ENCODE measurements at places on chromosomes 2 and 18.

GRCh38 chr2:46951290-46952064, 35.9 kb upstream of the MCFD2 start:
- DNase-seq, result no peak

DNA sequence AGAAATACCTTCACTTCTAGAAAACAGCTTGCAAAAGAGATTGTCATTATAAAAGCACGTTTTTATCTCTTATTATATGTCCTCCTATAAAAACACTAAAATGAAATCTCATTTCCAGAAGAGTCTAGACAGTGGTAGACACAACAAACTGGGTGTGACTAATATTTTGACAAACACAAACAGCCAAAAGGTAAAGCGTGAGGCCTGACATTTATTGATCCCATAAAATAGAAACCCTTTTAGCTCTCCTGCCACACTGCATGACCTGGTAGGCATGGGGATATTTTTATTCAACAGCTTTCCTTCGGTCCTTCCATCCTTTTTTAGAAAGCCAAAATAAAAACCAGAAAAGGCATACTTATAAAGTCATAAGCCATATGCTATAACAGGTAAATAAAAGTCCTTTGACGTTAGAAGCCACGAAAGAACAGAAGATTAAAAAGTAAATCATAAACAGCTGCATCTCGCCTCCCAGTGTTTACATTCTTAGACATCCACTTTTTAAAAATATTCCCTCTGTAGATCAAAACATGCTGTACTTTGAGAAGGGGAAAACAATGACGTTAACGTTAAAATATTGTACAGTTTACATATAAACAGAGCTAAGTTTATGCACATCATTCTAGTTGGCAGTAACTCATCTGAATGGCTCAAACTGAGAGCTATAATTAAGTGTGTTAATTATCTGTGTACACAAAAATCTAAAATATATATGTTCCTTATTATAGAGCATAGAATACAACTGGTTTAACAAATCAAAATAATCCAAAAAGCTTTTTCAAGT, 44.6 kb downstream of the IRS1 start:
- DNase-seq, result no peak

GRCh38 chr2:185201063-185201462, 537.5 kb upstream of the FSIP2 start:
- no peak for DNase-seq

GRCh38 chr2:120738786-120739437, 3.2 kb downstream of the GLI2 start:
- DNase-seq, result no peak

DNA sequence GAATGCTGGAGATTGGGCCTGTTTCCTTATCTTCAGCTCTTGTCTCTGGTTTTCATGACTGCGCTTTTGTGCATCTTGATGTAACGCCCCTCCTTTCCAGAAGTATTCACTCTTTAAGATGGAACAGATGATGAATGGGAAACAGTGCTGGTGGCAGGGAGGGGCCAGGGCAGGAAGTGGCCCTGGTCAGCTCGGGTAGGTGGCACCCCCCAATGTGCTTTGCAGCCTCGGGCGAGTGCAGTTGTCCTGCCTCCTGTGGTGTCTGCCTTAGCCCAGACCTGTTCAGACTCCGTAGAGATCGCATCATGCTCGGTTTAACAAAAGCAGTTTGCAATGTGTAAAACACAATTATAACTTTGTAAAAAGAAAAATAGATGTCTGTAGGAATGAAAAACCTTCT, 17.0 kb upstream of the MGAT4A start:
- no peak for DNase-seq

DNA sequence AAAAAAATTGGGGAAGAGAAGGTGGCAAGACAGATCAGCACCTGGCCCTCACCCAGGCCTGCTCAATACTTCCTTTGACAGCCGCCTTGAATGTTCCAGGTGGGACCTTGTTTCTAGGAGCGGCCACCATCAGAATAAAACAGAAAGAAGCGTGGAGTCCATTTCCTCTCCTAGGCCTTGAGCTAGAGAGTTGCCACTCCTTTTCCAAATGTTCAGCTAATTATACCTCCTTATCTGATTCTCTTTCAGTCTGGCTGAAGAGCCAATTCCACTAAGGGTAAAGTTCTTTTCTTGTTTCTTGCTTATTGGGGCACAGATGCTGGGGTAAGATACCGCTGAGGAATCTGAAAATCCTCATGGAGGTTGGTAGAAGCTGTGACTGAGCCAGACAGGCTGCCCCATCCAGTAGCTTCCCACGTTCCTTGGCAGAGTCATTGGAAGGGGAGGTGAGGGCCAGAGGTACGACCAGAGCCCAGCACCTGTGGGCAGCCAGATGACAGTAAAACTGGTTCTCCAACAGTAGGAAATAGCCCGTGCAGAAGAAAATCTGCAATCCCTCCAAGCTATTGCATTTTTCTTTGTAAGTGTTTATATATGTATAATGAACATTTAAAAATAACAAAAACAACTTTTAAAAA, 51.5 kb downstream of the PLB1 start:
- DNase-seq, result no peak

GRCh38 chr2:75134860-75135259, 64.5 kb downstream of the TACR1 start:
- no peak for DNase-seq

GRCh38 chr2:131125195-131125757, 20.1 kb downstream of the PLEKHB2 start:
- DNase-seq, result no peak

DNA sequence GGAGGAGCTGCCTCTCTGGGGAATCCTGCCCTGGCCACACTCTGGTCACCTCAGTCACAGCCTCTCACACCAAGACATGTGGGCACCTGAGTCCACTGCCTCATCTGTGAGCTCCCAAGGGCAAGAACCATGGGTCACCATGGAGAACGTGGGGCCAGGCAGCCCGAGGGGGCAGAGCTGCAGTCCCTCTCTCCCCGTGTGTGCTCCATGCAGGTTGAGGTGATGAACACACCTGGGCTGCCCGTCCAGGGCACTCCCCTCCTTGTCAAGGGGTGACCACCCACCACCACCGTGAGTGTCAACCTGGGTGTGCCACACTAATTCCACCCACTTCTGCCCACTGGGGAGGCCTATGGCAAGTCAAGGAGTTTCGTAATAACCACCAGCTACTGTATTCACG, 159.6 kb upstream of the RAB6C start:
- DNase-seq, result no peak

DNA sequence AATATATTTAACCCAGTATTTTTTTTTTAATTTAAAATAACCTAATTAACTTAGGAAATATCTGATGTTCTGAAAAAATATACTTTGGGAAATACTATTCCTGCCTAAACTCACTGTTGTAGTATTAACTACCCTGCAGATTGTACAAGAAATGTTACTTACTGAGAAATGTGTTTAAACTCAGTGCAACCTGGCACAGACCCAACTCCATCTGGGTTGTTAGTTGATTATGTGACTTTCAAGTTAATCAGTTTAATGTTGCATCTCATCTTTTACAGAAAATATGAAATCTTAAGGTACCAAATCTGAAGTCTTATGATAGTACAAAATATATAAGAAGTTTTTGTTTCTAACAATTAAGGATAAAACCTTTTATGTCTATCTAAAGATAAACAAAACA, 27.3 kb downstream of the VAPA start:
- DNase-seq, result no peak

DNA sequence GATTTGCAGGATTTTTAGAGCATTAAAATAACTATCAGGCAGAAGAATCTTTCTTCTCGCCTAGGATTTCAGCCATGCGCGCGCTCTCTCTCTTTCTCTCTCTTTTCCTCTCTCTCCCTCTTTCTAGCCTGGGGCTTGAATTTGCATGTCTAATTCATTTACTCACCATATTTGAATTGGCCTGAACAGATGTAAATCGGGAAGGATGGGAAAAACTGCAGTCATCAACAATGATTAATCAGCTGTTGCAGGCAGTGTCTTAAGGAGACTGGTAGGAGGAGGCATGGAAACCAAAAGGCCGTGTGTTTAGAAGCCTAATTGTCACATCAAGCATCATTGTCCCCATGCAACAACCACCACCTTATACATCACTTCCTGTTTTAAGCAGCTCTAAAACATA, 137.0 kb downstream of the MEIS1 start:
- no peak for DNase-seq

DNA sequence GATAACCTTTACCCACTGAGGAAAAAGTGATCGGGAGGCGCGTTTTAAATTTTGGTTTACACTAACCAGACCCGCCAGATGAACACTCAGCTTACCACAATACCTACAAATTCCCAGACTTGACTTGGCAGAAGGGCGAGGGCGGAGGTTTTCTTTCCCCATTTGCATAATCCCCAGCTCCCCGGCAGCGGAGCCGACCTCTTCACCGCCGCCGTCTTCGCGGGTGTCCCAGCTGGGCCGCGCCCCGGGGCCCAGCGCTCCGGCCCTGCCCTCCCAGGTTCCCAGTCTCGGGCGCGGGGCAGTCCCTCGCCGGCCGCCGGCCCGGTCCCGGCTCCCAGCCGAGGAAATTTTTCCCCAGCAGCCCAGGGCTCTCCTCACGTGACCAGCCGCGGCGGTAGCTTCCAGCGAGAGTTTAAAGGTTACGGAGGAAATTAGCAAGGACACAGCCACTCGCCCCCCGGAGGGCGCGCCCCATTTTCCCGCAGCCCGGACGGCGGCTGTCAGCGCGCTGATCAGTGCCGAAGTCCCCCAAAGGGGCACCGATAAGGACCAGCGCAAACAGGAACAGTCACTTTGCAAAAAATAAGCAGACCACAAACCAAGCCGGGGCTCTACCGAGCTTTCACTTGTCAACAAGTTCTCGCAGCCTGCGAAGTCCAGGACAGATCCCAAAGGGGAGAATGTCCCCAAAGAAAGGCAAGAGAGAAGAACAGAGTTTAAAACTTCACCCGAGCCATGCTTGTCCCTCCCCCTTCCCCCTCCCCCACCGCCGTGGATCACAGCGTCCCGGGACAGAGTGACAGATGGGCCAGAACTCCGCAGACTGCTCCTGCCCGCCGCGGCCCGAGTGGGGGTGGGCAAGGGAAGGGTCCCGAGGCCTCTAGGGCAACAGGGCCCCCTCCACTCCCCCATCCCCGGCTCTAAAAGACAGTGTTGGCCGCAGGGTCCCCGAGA, 1.3 kb upstream of the PRKCE start:
- DNase-seq, result peak; percentile 41

DNA sequence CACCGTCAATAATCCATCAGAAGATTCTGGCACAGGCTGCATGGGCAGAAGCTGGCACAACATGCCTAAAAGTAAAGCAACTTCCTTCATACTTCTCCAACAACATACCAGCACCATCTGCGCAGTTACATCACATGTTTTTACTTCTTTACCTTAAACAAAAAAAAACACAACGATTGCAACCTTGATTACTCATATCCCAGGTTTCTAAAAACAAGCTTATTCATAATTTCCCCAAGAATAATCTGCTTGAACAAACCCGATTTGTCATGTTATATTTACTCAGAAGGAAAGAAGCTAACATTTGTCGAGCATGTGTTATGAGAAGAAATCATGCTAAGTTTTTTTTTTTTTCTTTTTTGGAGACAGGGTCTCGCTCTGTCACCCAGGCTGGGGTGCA, 54.7 kb downstream of the THADA start:
- DNase-seq, result no peak

- no peak for DNase-seq
These were observed 243.6 kb downstream of the HDAC4 start for GRCh38 chr2:239157269-239157668.

DNA sequence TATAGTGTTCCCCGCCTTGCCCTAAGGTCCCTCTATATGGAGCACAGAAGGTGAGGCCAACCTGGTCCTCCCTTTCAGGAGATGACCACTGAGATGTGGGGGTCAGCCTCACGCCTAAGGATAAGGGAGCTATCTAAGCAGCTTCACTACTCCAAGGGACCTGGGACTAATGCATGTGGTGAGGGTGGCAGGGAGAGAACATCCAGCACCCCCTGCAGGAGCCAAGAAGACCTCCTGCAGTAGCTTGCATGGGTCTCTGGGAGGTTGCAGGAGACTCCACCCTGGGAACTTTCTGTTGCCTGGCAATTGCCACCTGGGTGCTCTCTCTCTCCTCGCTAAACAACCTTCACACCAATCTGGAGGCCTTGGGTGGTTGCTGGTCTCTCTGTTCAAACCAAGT, 93.0 kb upstream of the KLHL29 start:
- no peak for DNase-seq

DNA sequence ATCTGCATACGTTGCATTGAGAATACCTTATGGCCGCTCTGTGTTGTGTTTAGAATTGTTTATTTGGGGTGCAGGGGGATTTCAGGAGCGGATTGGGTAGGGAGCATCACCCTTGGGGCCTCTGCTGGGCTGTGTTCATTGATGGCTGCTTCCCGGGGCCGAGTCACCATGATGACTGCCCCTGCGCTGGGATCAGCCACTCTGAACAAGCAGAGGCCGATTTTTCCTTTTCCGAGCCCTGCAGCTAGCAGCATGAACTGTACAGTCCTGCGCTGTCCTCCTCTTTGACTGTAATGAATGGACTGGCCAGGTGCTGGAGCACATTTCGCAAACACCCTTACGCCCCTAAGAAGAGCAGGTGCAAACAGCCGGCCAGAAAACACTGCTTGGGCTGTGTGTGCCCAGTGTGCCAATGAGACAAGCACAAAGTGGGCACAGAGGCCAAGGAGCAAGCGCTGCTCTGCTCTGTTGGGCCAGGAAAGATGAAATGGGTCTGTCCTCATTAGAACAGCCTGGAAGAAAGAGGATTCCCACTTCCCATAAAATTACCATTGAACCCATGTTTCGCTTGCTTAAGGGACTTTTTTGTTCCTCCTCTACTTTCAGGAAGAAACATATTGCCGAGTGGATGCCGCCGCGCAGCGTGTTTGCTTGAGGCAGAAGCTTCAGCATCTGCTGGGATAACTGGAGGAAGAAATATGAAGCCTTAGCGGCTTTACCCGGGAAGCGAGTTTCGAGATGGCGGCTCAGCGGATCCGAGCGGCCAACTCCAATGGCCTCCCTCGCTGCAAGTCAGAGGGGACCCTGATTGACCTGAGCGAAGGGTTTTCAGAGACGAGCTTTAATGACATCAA, 82.7 kb downstream of the SH3BP4 start:
- DNase-seq, result no peak

GRCh38 chr2:204776781-204777559, 231.7 kb downstream of the PARD3B start:
- no peak for DNase-seq

GRCh38 chr18:23269928-23270327, 134.6 kb downstream of the CABLES1 start:
- no peak for DNase-seq

DNA sequence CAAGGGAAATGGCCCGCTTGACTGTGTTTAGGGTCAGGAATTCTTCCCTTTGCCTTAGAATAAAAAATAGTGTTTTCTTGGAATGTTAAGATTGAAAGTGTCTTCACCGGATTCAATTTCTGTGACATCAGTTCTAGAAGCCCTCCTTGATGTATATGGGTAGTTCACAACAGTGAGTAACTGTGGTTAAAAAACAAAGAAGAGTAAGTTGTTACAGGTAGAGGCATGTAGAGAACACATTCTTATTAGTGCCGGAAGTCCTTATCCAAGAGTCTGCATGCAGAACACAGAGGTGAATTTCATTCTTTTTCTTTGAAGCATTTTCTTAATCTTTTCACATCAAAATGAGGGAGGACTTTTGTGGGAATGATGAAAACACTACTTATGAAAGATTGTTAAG, 105.5 kb downstream of the FMNL2 start:
- no peak for DNase-seq

- DNase-seq, result no peak
These were observed 15.5 kb upstream of the NPPC start for GRCh38 chr2:231941673-231942072.
